ENCODE measurements at places on chromosomes 13 and 19.

DNA sequence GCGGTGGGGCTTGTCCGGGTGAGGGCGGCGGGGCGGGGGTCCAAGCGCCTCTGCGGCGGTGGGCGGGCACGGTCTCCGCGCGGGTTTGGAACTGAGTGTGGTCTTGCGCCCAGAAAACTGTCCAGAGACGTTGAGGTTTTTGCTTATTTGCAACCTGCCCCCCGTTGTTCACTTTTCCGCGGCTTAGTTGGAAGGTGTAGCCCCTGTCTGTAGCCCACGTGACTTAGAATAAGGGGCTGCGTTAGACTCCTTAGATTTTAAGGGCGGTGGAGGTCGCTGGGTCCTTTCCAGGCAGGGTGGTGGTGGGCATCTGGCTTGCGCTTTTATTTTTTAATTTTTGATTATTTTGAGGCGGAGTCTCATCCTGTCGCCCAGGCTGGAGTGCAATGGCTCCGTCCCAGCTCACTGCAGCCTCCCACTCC, 748 bp downstream of the RPS15 start:
- DNase-seq, result no peak

DNA sequence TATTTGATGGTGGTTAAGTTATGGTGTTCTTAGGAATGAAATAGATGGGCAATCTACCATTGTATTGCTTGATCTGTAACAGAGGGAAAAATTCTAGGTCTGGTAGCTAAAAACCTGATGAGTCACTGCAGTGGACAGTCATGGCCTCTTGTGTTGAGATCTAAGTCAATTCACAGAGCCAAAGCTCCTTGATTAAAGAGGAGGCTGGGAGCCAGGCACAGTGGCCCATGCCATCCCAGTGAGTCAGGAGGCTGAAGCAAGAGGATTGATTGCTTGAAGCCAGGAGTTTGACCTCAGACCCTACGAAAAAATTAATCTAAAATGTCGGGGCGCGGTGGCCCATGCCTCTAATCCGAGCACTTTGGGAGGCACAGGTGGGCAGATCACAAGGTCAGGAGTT, 67.1 kb upstream of the KPNA3 start:
- no peak for DNase-seq

DNA sequence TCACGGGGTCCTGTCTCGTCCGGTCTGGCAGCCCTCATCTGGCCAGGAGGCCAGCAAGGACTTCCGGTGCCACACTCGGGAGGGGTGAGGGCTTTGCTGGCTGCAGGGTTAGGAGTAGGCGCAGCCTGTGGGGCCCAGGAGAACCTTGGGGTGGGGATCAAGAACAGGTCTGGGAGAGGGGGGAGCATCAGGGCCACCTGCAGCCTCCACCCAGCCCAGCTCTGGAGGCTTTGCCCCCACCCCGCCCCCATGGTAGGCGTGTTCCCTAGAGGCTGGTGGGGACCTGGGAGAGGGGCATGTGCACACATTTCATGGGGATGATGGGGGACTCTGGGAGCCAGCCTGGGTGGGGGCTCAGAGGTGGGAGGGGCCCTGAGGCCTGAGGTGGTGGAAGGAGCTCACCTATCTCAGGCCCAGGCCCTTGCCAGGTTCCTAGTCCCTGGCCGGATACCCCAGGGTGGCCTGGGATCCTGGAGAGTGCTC, 23.3 kb downstream of the WTIP start:
- DNase-seq, result no peak

GRCh38 chr19:6489278-6490061, 7.9 kb upstream of the DENND1C start:
- no peak for DNase-seq

GRCh38 chr19:33878030-33878544, 81.4 kb downstream of the KCTD15 start:
- no peak for DNase-seq

GRCh38 chr13:59447846-59448620, 715.7 kb downstream of the DIAPH3 start:
- DNase-seq, result no peak

- peak; percentile 62 for DNase-seq
Observed at GRCh38 chr19:3852614-3853254, 16.1 kb downstream of the ZFR2 start.

GRCh38 chr13:28128926-28129325, 9.4 kb upstream of the PAN3 start:
- no peak for DNase-seq

GRCh38 chr13:77360032-77360685, 33.3 kb upstream of the MYCBP2 start:
- DNase-seq, result no peak
